ENCODE measurements at places on chromosomes 5 and 9.

DNA sequence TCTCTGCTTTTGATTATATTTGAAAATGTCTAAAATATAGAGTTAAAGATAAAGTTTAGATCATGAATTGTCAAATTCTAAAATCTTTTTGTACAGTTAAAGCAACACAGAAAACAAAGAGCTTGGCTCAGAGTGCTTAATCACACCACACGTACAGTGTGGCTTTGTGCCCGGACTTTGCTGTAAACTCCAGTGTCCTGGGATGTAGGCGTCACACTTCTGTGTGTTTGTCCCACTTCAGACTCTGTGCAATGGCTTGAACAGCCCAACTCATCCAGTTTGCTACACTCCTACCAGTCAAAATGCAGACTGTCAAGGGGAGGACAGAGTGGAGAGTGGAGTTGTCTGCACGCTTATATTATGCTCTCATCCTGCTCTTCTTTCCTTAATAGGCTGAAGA is 45.3 kb downstream of the SMARCA2 start:
- DNase-seq, result no peak

GRCh38 chr5:150399524-150400211 is 13.0 kb downstream of the CD74 start:
- no peak for DNase-seq

DNA sequence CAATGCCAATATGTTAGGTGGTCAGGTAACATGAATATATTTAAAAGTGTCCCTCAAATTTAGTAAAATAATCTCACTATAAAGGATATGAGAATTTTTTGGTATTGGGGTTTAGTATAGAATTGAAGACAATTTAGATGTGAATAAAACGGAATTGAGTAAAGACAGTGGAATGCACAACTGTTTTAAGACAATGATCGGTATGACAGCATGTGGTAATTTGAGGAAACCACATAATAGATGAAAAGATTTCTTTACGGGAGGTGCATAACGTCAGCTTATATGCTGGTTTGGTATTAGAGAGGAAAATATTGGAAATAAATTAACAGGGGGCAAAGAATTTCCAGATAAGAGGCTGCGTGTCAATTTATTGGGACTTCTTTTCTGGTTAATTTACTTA is 1043.2 kb downstream of the CDH18 start:
- no peak for DNase-seq

DNA sequence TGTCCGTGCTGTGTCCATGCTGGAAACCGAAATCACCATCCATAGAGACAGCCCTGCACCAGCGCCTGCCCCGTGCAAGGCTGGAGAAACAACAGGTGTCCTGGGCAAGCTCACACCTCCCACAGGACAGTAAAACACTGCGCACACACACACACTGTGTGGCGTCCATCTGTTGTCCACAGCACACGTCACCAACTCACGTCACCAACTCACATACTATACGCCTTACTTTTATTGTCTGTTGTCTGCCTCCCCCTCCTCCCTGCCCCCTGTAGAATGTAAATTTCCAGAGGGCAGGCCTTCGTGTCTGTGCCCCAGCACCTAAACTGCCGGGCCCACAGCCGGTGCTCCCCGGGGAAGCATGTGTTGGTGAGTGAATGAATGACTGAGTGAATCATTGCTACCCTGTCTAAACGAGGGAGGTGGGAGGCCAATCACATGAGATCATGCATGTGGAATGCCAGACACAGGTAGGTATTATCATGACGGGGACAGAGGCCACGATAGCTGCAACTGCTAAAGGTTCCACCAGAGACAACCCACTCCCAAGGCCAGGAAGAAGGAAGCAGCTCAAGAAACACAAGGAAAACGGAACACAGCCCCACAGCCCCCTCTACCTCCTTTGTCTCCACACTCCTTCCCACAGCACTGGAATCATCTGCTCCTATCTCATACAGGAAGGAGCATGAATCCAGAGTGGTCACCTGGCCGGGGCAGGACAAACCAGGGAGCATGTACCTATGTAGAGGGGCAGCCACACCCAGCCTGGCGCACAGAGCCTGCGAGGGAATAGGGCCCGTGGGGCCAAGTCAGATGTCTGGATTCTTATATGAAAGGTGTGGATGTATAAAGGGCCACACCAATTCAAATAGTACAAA is 41.9 kb downstream of the STK10 start:
- DNase-seq, result no peak

GRCh38 chr5:149618581-149619248 is 37.4 kb downstream of the ARHGEF37 start:
- no peak for DNase-seq

DNA sequence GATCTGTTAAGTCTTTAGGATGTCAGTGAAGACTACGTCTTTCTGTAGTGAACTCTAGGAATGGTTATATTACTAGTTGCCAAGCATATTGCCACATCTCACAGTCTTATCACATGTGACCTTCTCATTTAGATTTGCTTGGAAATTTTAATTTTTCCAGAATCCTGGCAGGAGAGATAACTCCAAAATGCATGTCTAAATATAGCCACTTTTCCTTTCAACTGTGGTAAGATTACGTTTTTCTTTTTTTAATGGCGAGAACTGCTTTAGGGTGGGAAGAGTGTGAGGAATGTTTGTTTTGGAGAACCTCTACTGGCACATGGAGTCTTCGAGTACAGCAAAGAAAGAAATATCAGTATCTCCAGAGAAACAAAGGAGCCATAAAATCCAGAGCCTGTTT is 91.7 kb upstream of the ADAMTSL1 start:
- DNase-seq, result no peak

Measured in epithelial cell of proximal tubule (primary cell).